ENCODE measurements at places on chromosomes 7 and 10.
A peak's percentile ranks its signal among the peaks of the same experiment; 100 is the strongest.

GRCh38 chr10:28984431-28984830 is 304.4 kb upstream of the LYZL1 start:
- peak; percentile 3 for DNase-seq

DNA sequence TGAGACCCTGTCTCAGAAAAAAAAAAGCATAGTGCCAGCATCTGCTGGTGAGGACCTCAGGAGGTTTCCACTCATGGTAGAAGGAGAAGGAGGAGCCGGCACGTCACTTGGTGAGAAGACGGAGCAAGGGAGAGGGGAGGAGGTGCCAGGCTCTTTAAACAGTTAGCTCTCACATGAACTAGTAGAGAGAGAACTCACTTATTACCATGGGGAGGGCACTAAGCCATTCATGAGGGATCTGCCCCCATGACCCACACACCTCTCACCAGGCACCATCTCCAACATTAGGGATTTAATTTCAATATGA is 62.9 kb upstream of the VKORC1L1 start:
- DNase-seq = no peak

GRCh38 chr10:76210211-76210610 is 778.8 kb downstream of the LRMDA start:
- no peak for DNase-seq

DNA sequence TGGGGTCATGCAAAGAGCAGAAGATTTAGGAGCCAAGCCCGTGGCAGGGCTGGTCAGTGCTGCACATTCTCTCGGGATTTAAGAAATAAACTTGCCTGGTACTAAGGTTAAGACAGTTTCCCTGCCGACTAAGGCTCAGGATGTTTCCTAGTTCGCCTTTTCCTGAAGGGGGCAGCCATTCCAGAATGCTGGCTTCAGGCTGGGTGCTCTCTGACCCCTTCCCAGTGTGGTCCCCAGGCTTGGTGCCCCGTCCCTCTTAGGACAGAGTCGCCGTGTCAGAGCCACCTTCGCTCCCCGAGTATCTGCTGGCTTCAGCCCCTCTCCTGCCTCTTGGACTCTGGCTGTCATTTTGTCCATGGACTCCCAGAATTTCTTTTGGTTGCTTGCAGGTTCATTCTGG is 117.2 kb downstream of the ELFN1 start:
- DNase-seq = no peak

- DNase-seq = no peak
Observed at GRCh38 chr7:151595702-151596350, 76.1 kb upstream of the RHEB start.

- DNase-seq = no peak
Observed at GRCh38 chr7:128231021-128231420, 10.1 kb upstream of the LEP start.

GRCh38 chr7:18125476-18125875 is 97.8 kb upstream of the PRPS1L1 start:
- DNase-seq = no peak

GRCh38 chr7:127935847-127936376 is 95.3 kb downstream of the LRRC4 start:
- no peak for DNase-seq

- no peak for DNase-seq
Observed at GRCh38 chr10:98404571-98405359, 10.2 kb downstream of the PYROXD2 start.

GRCh38 chr10:6722616-6723004 is 142.5 kb upstream of the PRKCQ start:
- DNase-seq = no peak

DNA sequence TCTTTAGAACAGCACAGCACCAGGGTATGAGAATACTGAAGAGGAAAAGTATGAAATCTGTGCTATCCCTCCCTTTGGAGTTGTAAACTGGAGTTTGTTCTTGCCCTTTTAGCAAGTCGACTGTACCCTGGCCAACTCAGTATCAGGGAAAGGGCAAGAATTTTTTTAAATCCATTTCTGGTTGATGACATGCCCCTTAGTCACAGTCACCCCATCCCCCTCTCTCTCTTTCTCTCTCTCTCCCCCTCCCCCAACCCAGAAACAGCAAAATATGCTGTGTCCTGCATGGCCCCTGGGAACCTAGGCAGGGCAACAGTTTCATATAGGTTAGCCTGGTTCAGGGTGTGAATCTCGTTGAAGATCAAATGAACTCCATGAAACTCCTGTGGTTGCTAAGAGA is 177.7 kb upstream of the ADO start:
- no peak for DNase-seq

DNA sequence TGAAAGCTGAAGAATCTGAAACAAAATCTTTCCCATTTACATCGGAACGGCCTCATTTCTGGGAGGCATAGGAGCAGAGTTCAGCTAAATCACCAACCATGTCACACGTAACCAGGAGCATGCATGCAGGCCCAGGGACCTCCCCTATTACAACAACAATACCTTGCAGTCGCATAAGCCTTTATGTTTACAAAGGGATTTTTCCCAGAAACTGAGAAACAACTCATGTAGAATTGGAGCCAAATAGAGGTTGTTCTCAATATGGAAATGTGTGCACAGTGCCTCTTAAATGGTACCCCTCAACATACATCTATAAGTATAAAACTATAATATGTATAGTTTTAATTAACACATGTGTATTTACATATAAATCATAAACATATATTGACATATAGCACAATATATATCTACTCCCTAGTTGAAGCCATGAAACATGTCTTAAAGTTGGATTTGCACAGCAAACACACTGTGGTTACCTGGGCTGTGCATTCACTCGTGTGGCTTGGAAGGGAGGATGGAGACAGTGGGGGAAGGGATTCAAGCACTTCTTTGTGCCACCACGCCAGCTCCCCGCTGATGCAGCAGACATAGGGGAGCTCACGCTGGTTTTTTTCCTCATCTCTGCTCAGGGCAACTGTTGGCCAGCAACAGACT is 35.0 kb upstream of the DGKI start:
- DNase-seq = no peak

DNA sequence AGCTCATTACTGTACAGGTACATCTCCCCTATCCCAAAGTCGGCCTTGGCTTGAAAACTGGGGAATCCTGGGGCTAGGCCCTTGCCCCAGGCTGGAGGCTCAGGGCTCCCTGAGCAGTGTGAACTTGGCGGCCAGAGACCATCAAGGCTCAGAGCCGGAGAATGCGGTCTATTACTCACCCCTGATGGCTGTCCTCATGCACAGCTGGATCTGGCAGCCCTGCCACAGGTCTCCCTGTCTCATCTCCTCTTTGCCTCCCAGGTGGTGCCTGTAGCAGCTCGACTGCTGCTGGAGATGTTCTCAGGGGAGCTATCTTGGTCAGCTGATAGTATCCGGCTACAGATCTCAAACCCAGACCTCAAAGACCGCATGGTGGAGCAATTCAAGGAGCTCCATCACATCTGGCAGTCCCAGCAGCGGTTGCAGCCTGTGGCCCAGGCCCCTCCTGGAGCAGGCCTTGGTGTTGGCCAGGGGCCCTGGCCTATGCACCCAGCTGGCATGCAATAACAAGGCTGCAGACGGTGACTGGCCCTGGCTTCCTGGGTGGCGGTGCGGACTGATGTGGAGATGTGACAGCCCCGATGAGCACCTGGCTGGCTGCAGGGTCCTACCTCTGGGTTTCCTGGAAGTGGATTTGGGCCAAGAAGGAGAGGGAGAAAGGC is 10.7 kb downstream of the IRF5 start:
- no peak for DNase-seq

DNA sequence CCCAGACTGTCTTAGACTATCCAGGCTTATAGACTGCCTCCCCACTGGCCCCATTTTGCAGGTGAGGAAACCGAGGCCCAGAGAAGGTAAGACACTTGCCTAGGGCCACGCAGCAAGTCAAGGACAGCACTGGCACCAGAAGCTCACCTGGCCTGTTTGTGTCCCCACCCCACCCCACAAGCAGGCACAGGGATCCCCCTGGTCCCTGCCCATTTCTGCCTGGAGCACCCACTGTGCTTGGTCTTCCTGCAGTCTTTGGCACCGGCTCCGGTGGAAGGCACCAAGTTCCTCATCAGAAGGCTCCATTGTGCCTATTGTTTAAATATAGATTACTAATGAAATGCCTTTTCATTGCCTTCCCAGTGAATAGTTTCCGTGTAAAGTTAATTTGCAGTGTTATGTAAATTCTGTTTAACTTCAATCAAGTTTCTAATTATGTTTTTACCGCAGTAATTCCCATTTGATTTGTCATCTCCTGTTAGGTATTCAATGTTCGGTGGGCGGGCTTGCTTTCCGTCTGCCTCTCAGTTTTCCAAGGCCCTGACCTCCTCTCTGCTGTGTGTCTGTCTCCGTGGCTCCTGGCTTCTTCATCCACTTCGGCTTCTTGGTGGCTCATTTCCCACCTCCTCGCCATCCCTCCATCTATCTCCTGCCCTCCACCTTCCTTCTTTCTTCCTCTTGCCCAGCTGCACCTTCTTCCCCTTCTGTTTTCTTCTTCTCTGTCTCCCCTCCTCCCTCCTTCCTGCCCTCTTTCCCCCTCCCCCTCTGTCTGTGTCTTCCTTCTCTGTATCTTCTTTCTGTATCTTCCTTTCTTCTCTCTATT is 75.8 kb downstream of the ZMIZ1 start:
- DNase-seq = no peak

GRCh38 chr7:35519971-35520809 is 174.7 kb downstream of the HERPUD2 start:
- peak; percentile 65 for DNase-seq

- no peak for DNase-seq
Observed at GRCh38 chr7:100728196-100728595, 5.2 kb upstream of the ZAN start.

DNA sequence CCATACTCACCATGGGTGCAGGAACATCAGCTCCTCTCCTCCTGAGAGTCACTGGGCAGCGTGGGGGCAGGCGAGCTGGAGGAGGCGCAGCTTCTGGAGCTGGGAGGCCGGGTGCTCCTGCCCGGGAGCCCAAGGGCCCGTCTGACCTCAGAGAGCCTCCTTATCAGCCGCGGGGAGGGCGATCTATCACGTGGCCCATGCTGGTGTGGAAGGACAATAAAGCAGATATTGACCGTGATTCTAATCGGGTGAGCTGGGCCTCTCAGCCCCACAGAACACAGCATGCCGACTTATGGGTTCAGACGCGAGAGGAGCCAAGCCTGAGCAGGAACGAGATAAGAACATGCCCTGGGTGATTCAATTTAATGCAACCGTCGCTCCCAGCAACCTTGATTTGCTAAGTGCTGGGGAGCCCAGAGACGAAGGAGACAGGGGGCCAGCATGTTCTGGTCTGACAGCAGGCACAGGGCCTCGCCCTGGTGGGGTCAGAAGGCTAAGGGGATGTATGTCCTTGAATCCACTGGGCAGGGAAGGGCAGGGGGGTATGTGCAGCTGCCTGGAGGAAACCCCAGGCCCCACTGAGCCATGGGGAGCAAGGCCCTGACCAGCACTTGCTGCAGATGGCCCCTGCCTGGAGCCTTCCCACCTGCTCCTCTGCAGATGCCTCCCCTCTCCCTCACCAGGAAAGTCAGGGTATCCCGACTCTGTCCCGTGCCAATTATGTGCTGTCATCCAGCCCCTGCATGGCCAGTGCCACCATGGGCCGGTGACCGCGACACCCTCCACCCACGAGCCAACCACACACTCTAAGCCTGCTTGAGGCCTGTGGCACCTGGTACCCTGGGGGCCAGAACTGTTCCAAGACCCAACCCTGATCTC is 95.3 kb upstream of the RET start:
- DNase-seq = no peak

- DNase-seq = no peak
Observed at GRCh38 chr10:35925493-35925892, 283.4 kb upstream of the FZD8 start.

DNA sequence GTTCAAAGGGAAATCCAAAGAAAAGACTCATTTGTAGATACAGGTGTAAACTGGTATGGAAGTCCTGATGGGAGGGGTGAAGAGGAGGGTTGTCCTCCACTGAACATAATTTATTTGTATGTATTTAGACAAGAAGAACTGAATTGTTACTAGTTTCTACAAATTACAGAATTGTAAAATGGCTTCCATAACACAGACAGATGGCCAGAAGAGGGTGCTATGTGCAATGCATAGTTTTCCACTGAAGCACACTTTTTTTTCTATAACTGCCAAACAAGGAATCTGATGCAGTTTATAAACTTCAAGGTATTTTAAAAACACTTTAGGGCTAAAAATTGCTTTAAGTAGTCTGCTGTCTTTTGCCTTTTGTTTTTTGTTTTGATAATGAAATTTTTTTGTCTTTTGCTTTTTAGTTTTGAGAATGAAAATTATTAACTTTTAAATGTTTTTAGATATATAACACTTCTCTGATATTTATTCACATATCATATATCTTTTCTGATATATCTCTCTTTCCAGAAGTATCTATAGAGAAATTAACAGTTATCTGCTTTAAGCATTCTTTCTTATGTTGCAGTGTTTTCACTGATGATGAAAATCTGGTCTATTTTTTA is 58.5 kb downstream of the PHYHIPL start:
- peak; percentile 11 for DNase-seq

DNA sequence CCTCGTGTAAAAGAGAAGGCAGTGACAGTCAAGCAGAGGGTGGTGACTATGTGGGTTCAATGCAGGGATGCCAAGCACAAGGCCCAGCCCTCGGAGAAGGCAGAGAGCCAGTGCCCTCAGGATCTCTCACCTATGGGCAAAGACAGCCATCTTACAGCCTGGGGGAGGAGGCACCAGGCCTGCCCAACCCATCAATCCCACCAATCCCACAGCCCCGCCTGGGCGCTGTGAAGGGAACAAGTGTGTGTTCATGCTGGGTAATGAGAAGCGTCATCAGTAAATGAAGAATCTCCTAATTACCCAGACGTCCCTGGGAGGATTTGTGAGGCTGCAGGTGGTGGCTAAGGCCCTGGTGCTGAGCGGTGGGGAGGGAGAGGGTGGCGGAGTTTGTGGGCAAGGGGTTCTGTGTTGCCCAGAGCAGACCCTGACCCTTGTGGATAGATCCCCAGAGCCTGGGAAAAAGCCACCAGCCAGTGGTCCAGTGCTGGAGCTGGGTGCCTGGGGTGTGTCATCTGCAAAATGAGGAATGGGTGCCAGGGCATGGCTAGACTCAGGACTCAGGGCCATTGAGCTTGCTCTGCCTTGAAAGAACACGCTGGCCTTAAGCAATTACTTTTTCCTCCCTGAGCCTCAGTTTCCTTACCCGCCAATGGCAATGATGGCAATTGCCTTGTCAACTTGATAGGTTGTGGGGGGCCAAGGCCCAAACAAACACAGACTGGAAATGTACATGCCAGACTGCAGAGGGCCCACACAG is 128.1 kb upstream of the UNC5B start:
- no peak for DNase-seq

- DNase-seq = no peak
Observed at GRCh38 chr7:40507166-40507565, 372.4 kb downstream of the SUGCT start.

All from COR-L47 (cell line).